ENCODE measurements at places on chromosomes 2 and 18.
A peak's percentile ranks its signal among the peaks of the same experiment; 100 is the strongest.

DNA sequence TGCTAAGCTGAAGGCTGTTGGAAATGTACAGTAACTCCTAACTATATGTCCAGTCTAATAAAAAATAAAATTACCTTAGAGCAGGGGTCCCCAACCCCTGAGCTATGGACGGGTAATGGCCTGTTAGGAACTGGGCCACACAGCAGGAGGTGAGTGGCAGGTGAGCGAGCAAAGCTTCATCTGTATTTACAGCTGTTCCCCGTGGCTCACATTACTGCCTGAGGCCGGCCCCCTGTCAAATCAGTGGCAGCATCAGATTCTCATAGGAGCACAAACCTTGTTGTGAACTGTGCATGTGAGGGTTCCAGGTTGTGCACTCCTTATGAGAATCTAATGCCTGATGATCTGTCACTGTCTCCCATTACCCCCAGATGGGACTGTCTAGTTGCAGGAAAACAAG, 73.1 kb upstream of the CXCR4 start:
- DNase-seq, result no peak

DNA sequence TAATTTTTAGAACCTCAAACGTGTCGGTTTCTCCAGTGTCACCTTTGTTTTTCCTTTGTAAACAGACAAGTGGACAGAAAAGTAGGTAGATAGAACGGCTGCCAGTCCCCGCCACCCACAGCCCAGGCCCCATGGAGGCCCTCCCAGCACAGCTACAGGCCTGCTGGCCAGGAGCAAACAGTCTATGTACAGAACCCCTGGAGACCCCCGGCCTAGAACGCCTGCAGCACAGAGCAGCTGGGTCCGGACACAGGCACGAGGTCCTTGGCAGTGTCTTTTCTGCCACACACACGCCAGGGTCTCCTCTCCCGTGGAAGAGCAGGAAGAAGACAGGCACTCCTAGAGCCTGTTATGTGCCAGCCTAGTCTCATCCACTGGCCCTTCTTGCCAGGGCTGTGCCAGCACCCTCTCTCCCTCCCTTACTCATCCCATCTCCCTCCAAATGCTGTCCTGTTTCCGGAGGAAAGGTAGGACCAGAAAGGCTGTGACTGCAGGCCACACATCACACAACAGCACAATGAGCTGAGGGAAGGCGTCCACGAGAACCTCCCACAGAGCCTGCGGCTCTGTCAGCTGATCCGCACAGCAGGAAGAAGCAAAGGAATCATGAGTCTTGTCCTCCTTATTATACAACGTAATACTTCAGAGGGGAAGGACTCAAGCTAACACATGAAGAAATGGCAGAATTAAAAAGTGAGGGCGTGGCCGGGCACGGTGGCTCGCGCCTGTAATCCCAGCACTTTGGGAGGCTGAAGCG, 7.7 kb downstream of the DTYMK start:
- no peak for DNase-seq

DNA sequence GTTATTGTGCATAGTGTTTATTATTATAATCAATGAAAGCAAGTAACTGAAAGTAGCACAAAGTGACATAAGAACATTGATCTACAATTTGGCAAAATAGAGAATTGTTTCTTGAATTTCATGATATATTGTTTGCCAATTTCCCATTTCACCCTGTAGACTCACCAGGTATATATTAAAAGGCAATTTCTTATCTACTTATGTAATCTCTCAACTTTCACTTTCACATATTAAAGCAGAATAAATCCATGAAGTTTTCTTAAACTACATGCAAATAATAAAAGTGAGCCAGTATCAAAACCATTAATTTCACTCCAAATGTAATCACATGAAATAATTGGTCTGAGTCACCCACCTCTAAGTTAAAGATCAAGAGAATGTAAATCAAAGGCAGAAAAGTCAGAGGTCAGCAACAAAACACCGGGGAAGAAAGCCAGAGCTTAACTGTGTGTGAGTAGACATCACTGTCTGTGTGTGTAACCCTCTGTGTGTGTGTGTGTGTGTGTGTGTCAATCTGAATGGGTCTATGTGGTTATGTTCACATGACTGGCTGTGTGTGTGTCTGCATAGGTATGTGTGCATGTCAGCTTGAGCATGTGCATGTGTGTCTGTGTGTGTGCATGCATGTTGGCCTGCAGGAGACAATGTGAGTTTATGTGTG, 44.1 kb downstream of the ZNF385B start:
- DNase-seq, result no peak

DNA sequence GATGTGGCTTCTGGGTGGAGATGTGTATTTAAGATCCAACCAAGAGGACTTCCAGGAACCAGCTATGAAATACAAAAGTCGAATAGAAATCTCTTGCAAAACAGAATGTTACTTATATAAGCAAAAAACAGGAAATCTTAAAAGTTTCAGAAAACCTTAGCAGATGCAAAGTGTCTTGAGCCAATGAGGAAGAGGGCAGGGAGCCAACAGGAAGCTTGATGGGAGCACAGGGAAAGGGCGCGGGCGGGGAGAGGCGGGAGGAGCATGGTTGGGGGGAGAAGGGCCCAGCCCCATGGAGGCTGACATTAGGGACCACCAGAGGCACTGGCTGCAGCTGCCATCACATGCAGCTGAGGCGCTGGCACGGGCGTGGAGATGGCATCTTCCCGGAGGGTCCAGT, 203.3 kb downstream of the SNTG2 start:
- DNase-seq, result no peak

DNA sequence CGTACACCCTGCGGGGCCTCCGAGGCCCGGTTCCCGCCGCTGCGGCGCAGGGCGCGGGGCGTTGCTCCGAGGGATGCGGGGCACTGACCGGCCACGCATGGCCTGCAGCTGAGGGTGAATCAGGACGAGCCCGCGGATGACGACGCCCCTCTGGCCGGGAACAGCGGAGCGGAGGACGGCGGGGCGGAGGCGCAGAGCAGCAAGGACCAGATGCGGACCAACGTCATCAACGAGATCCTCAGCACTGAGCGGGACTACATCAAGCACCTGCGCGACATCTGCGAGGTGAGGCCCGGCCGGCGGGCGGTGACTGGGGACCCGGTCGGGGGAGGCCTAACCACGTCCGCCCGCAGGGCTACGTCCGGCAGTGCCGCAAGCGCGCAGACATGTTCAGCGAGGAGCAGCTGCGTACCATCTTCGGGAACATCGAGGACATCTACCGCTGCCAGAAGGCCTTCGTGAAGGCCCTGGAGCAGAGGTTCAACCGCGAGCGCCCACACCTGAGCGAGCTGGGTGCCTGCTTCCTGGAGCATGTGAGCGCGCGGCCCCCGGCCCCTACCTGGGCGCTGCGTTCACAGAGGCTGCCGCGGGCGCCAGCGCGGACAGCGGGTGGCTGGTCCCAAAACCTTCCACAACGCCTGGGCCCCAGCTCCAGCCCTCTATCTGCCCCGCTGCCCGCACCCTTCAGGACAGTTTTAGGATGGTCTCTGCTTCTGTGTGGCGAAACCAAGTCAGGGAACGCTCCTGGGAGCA, 53.2 kb downstream of the FAM168B start:
- peak; percentile 53 for DNase-seq

- DNase-seq, result no peak
Measured at GRCh38 chr2:198293281-198293680, 488.9 kb downstream of the PLCL1 start.

Data from sciatic nerve (tissue), 2 donors.